Karpas-422 (cell line): ENCODE measurements at places on chromosomes 16 and 17.

DNA sequence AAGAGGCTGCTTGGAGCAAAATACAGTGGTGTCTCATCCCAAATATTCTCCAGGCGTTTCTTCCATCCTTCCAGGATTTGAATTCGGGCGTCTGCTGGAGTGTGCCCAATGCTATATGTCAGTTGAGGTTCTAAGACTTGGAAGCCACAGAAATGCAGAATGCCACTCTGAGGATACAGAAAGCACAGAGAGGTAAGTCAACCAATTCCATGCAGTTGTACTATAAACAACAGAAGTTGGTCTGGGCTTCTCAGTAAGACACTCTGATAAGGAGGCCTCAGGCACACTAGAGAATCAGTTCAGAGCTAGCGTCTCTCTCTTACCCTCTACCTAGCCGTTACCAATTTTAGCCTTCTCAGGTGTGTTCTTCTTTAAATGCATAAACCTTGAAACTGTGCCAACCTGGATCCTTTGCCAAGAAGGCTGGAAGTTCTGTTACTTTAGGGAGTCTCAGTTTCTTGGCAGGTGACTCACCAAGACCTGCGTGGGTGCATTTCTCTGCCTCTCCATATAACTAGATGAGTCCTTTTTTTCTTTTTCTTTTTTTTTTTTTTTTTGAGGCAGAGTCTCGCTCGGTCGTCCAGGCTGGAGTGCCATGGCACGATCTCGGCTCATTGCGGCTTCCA lies 15.1 kb downstream of the NQO1 start:
- no peak for DNase-seq

DNA sequence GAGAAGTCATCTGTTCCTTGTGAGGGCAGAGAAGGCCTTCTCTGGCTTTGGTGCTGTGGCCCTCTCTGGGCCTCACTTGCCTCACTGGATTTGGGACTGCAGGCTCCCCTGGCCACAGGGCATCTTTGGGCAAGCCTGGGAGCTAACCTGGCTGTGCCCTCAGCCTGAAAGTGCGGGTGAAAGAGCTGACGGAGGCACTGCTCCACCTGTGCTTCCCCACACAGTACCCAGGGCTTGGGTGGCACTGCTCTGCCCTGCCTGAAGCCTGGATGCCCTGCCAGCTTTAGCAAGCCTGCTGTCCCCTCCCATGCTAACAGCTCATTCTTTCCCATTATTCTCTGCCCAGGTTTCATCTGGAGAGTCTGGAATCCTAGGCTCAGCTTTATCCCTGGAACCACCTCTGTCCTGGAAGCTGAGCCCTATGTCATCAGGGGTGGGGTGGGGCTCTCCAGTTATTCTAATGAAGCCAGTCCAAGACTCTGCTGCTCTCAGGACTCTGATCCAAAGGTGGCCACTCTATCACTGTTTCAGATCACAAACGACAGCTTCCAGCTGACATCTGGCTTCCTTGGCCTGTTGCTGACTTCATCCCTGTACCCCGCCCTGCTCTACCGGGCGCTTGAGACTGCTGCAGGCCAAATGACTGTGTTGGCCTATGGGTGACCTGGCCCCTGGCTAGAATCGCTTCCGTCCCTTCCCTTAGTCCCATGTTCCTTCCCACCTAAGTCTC lies 29.3 kb downstream of the HIC1 start:
- no peak for DNase-seq

- DNase-seq, result no peak
Measured at GRCh38 chr17:77498791-77499698, 358.3 kb downstream of the SEC14L1 start.

GRCh38 chr16:66717776-66718175 lies 21.2 kb upstream of the CMTM4 start:
- no peak for DNase-seq

GRCh38 chr16:27922433-27922832 lies 141.1 kb downstream of the GSG1L start:
- DNase-seq, result no peak

DNA sequence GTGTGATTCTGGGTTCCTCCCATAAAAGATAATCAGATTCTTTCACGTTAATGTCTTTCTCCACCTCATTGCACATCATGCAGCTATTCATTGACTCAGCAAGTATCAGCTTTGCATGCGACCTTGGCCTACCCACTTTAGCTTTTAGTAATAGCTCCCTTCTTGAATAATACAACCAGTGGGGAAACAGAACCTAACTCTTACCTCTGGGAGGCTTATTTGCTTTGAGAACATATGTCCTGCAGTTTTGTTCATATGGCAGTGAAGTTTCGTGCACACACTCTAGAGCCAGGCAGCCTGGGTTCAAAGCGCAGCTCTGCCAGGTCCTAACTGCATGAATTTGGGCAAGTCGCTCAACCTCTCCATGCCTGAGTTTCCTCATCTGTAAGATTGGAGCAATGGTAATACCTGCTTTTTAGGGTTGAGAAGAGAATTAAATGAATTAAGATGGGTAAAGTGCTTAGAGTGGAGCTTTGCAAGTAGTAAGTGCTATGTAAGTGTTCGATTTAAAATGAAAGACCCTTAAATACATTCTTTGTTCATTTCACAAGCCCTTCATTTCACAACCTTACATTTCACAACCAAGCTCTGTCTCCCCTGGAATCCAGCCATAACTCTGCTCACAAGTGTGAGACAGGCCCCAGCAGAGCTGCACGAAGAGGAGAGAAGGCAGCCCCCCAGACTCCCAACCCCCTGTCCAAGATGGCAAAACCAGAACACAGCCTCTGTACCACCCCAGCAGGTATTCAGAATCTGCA lies 29.3 kb downstream of the MAPT start:
- peak; percentile 73 for DNase-seq

- no peak for DNase-seq
Measured at GRCh38 chr16:82384949-82385348, 214.9 kb upstream of the MPHOSPH6 start.

DNA sequence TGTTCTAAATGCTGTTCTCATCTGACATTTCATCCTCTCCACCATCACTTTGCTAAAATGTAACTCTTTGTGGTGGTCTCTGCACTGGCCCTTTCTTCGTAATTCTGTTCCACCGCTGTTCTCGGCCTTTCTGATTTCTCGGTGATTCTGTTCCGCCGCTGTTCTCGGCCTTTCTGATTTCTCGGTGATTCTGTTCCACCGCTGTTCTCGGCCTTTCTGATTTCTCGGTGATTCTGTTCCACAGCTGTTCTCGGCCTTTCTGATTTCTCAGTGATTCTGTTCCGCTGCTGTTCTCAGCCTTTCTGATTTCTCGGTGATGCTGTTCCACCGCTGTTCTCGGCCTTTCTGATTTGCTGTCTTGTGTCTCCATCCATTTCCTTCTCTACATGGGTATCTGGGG lies 12.3 kb downstream of the FOXF1 start:
- DNase-seq, result no peak

- DNase-seq, result no peak
Measured at GRCh38 chr16:58497468-58497867, 2.5 kb upstream of the NDRG4 start.

- DNase-seq, result no peak
Measured at GRCh38 chr16:57203451-57203850, 17.3 kb downstream of the RSPRY1 start.

GRCh38 chr17:56499799-56500388 lies 93.6 kb upstream of the NOG start:
- peak; percentile 86 for DNase-seq

DNA sequence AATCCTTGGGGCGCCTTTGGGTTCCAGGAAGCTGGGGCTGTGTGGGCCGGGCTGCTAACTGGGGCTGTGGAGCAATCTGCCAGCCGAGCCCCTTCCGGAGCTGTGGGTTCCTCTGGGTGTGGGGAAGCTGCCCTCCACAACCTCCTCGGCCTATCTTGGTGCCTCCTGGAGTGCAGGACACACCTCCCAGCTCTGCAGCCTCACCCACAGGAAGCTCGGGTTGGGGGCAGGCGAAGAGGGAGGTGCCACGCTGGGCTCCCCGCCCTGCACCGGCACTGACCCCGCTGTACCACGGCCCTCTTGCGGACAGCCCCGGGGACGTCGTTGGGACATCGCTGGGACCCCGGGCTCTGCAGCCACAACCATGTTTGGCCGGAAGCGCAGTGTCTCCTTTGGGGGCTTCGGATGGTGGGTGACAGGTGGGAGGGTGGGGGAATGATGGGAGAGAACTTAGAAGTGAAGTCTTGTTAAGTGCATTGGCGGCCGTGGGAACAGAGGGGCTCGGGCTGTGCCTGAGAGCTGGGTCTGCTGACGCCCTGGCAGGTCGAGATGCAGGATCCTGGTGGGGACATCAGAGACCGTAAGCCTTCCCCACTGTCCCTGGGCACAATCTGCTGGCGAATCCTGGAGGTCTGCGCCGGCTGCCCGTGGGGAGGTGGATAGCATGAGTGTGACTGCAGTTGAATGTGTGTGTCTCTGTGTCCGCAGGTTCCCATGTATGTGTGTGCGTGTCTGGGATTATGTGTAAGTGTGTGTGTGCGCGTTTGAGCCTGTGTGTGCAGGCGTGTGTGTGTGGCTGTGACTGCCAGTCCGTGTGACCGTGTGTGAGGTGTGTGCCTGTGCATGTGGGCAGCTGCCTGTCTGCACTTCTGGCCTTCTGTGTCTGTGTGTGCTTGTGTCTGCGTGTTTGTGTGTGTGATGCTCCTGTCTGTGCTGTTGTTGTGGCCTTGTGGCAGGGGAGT lies at the start of gene RAP1GAP2:
Gene RAP1GAP2 (plus strand): TSS at position 275 of the 962 bp plus-strand sequence. CDS start 90 bp downstream, at position 365.
- no peak for DNase-seq

DNA sequence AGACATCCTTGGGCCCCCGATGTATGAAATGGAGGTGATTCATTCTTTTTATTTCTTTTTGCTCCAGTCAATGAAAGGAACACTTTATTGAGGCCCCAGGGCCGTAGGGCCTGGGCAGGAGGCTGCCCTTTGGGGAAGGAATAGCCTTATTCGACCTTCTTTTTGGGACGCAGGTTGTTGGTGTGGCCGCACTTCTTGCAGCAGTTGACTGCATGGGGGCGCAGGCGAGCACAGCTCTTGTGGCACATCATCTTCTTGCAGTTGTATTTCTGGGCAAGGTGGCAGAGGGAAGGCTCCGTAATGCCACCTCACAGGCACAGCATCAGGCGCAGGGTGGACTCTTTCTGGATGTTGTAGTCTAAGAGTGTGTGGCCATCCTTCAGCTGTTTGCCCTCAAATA lies 50.9 kb downstream of the SIAH1 start:
- DNase-seq, result no peak

DNA sequence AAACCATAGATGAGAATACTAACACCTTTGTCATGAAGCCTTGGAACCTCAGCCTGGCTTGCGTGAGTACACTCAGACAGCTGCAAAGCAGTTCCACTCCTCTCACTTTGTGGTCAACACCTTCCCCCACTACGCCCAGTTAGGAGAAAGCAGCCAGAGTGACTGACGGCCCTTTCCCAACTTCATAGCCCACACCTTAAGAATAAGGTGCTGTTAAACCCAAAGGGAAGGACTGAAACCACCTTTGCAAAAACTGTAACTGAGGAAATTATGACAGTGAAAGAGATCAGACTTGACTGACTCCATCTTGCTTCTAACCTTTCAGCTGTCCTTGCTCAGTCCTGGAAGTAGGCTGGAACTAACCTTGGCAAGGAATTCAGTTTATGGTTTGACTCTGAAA lies 13.7 kb downstream of the N4BP1 start:
- no peak for DNase-seq

DNA sequence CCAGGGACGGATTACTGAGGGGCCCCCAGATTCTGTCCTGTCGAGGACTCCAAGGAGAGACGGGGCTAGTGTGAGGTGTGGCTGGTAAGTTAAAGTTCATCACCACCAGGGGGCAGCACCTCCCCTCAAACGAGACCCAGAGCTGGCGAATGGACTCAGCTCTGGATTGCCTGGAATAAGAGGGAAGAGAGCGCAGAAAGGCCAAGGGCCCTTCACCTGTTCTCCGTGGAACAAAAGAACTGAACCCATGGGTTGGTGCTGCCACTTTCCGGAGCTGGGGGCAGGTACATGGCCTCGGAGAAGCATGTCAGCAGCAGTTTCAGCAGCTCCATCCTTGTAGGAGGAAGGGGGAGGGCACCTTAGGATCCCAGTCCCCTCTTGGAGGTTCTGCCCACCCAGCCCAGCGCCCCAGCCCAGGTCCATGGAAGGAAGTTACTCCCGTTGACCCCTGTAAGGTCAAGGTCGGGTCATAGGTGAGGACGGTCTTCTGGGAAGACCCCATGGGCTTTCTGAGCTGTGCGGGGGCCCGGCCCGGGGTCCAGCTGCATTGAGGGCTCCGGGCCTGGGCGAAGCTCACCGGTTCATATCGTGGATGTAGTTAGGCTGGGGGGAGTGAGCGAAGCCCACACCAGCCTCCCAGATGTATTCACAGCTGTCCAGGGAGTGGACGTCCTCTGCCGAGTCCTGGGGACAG lies 10.8 kb downstream of the HID1 start:
- DNase-seq, result peak; percentile 91

DNA sequence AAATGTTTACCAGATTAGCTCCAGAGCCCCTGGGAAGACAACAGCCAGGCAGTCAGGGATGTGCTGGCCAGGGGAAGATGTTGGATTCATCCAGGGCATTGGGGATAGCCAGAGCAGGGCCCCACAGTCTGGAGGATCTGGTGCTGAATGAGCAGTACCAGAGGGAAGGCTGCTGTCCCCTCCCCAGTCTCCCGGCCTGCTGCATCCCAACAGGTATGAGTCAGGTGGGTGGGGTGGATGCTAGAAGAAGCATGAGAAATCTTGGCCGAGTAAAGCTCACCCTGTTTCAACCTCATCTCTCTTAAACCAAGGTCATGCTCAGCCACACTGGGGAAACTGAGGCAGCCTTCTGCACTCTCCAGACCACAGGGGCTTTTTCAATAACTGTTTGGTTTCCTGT lies 71.9 kb upstream of the SEC14L1 start:
- no peak for DNase-seq

DNA sequence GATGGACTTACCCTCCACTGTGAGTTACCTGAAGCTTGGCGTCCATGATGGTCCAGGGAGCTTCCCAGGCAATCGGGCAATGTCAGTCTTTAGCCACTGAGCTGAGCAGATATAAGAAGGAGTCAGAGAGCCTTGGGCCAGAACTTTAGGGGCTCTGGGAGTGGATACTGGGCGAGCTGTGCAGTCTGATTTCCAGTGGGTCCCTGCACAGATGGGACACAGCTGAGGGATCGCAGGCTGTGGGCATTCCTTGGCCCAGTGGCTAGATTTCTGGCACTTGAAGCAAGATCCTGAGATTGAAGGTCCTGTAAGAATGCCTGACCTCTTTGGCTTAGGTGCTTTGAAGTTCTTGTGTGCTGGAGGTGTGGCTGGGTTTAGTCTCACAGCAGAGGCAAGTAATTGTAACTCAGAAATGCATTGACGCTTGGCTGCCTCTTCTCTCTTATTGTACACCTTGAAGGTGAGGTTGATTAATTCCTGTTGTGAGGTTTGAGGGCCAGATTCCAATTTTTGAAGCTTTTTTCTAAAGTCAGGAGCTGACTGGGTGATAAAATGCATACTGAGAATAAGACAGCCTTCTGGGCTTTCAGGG lies 2283.8 kb downstream of the TP53TG3F start:
- no peak for DNase-seq

DNA sequence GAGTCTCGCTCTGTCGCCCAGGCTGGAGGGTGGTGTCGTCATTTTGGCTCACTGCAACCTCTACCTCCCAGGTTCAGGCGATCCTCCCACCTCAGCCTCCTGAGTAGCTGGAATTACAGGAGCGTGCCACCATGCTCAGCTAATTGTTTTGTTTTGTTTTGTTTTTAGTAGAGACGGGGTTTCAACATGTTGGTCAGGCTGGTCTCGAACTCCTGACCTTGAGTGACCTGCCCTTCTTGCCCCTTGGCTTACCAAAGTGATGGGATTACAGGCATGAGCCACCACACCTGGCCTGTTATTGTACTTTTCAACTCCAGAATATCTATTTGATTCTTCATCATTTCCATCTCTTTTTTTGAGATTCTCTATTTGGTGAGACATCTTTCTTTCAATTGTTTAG lies 9.0 kb upstream of the ADORA2B start:
- no peak for DNase-seq

GRCh38 chr17:74566132-74566753 lies 1.1 kb downstream of the CD300H start:
- DNase-seq, result peak; percentile 78
